ENCODE measurements at places on chromosomes 5 and 9.

- no peak for DNase-seq
Observed at GRCh38 chr9:27377147-27377807, 80.3 kb upstream of the EQTN start.

DNA sequence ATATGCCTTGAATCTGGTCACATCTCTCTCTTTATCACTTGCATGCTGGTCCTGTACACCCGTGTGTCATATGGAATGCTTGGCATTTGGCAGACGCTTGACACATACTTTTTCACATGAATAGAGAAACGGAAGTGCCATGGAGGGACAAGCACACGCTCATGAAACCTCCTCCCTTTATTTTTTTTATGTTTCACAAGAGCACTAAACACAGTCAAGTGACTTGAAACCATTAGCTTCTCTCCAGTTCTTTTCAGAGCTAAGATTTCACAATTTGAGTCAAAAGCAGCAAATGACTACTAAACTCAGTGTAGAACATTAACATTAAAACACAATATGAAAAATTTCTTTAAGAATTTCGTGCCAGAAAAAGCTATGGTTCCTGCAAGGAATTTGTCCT lies 151.1 kb downstream of the DOCK2 start:
- DNase-seq = no peak

DNA sequence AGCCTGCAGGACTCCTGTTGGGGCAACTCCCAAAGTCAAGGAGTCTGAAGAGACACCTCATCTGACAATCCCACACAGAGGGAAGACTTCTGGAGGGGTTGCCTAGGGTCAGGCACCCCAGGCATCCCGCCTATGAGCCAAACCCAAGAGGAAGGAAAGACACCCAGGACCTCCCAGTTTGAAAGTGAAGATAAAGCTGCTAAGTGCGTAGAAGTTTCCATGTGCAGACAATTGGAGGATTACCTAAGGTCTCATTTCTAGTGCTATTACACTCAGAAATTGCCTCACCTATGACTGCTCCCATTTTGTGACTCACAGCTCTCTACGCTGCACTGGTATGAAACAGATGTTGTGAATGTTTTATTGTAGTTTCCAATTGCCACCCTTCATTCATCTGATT lies 322.9 kb downstream of the SLIT3 start:
- no peak for DNase-seq

DNA sequence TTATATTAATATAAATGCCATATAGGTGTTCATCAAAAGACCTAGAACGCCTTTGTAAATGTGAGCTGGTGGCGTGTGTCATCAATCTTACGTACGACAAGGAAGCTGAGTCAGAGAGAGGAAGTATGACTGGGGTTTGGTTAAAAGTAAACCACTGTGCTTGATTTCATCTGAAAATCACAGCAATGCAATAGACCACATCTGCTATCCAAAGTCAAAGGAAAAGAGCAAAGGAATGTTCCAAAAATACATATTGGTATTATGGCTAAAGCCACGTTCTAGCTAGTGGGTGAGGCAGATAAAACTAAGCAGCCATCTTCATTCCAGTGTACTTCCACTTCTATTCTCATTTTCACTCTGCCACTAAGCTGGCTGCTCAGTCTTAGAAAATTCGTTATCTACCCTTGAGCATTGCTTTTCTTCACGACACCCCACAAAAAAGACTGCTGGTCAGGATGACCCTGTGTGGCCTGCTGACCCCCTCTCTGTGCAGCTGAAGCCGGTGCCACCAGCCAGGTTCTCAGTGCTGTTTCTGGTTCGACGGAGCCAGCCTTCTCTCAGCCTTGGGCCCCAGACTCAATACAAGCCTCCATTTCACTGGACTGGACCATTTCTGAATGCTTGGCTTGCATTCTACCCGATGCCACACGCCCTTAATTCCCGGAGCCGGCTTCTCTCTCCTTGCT lies 23.8 kb downstream of the SHC3 start:
- DNase-seq = no peak

GRCh38 chr5:153784277-153784676 lies 254.4 kb downstream of the FAM114A2 start:
- no peak for DNase-seq

- no peak for DNase-seq
Observed at GRCh38 chr9:7900541-7900940, 101.0 kb upstream of the DMAC1 start.

- DNase-seq = peak; percentile 73
Observed at GRCh38 chr5:142716963-142717362, 31.1 kb upstream of the FGF1 start.

GRCh38 chr5:97943036-97943435 lies 760.0 kb upstream of the RIOK2 start:
- no peak for DNase-seq

GRCh38 chr5:151947931-151948608 lies 23.4 kb upstream of the GLRA1 start:
- DNase-seq = no peak

DNA sequence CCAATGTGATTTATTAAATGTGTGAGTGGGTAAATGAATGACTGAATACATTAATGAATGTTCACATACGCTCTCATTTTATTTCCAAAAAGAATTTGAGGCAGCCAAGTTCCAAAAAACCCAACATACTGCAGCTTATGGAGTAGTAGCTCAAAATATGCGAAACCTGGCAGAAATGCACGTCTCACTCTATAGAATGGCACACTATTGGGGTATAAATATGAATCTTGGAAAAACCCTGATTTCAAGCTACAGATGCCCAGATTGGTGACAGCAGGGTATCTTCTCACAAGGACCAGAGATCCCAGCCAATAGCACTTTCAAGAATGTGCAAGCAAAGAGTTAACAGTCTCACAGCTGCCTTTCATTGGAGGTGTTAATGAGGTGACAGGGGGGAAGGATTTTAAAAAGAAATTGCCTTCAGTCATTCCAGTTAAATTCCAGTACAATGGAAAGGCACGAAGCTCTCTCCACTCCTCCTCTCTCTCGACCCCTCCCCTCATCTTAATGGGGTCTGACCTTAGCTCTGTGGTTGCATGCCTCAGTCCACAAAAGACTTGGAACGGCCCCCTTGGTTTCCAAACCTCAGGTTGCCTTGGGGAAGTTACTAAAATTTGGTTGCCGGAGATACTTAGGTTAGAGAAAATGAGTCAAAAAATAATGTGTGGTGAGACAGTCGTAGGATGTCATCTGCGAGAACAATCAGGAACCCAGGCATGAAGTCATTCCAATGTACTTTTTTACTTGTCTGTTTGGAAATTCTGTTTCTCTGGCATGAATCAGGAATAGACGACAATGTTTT lies 307.4 kb downstream of the NFIB start:
- no peak for DNase-seq

DNA sequence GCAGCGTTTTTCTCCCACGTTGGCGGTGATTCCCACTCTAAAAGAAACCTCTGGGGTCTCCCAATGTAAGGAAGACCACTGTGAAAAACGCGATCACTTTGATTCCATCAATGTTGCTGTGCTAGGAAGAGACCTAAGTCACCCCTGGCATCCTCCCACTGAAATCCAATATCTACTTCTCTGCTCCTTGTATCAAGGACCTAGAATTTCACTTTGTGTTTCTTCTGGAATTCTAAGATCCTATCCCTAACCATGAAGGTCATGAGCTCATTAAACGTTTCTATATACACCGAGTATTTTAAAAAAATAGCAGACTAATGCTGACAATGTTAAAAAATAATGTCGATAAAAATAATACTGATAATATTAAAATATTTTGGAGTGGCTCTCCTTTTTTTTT lies 118.8 kb upstream of the MYO10 start:
- DNase-seq = no peak

GRCh38 chr5:111931655-111932054 lies 174.7 kb upstream of the NREP start:
- no peak for DNase-seq

DNA sequence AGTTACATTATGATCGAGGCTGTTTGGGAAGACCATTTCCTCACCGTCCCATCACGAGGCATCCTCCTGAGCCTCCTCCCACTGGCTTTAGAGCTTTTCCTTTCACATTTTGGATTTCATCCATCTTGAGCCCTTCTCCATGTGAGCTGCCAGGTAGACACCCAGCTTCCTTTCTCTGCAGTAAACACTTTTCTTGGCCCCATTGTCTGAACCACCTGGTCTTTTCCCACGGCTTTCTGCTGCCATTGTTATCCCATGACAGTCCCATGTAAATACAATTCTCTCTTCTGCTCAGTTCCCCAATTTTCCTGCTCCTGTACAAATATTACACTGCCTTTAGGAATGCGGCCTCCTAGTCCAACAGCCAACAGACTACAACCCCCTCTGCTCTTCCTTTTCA lies 24.1 kb downstream of the UBE2QL1 start:
- DNase-seq = no peak

GRCh38 chr9:106218854-106219253 lies 524.5 kb downstream of the TMEM38B start:
- DNase-seq = no peak

DNA sequence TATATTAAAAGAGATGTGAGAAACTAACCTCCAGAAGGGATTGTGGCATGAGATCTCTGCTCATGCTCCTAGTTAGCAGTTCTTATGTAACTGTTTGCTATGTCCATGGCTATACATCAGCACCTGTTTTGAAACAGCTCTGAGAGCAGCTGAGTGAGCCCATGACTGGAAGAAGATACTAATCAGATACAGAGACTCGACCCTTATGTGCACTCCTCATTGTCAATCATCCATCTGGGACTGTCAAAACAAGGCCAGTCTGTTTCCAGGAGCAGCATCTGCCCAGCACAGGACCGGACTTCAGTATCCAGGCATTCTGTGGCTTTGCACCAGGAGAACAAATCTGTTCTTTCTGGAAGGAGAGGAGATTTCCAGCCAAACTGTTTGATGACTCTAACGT lies 77.7 kb downstream of the EFNA5 start:
- no peak for DNase-seq

- no peak for DNase-seq
Observed at GRCh38 chr5:7396713-7397454, 946 bp downstream of the ADCY2 start.

DNA sequence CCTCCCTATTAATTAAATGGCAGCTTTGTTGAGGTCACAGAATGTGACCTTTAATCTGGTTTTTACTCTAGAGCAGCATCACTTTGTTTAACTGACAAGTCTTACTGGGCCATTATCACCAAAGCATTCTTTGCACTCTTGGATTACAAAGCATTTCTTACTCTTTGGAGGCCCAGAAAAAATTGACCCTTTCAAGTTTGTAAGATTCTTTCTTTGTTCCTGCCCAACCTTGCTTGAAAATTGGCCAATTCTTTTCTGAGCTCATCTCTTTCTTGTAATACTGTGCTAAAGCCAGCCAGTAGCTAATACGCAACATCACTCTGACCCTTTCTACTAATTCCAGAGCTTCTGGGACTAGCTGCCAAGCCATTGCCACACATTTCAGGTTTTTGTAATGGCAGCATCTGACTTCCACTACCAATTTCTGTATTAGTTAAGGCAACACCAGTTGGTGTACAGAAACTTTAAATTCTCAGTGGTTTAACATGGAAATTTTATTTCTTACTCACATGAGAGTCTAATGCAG lies 131.6 kb downstream of the PRDM6 start:
- no peak for DNase-seq

GRCh38 chr9:92954049-92954861 lies 6.9 kb downstream of the FGD3 start:
- no peak for DNase-seq

DNA sequence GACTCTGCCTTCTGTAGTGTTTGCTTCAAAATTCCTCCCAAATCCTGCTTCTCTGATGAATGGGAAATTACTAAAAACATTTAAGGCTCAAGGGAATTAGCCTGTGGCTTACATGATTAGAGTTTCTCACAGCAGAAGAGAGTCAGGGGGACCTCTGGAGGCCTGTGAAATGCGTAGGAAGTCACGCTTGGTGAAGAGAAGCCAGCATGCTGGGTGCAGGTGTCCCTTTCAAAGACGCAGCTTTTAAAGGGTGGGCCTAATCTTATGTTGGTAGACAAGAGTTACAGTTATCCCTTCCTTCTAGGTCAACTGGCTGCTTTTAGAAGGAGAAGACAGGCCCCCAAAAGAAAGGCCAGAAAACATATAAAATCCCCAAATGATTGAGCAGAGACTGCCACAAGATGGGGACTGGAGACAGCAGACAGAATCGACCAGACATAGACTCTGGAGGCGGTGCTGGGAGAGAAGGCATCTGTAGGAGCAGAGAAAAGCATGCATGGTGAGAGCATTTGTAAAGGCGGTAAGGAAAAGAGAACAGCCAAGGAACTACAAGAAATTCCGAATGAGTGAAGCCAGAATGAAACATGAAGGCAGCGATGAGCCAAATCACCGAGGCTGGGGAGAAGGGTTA lies 42.3 kb downstream of the B4GALT1 start:
- DNase-seq = no peak

GRCh38 chr5:174617285-174617684 lies 107.1 kb upstream of the MSX2 start:
- DNase-seq = no peak

- DNase-seq = no peak
Observed at GRCh38 chr5:57036761-57037160, 84.8 kb upstream of the MIER3 start.

GRCh38 chr5:143373076-143373475 lies 30.4 kb downstream of the NR3C1 start:
- no peak for DNase-seq

GRCh38 chr9:107667231-107668070 lies 177.9 kb upstream of the KLF4 start:
- no peak for DNase-seq

DNA sequence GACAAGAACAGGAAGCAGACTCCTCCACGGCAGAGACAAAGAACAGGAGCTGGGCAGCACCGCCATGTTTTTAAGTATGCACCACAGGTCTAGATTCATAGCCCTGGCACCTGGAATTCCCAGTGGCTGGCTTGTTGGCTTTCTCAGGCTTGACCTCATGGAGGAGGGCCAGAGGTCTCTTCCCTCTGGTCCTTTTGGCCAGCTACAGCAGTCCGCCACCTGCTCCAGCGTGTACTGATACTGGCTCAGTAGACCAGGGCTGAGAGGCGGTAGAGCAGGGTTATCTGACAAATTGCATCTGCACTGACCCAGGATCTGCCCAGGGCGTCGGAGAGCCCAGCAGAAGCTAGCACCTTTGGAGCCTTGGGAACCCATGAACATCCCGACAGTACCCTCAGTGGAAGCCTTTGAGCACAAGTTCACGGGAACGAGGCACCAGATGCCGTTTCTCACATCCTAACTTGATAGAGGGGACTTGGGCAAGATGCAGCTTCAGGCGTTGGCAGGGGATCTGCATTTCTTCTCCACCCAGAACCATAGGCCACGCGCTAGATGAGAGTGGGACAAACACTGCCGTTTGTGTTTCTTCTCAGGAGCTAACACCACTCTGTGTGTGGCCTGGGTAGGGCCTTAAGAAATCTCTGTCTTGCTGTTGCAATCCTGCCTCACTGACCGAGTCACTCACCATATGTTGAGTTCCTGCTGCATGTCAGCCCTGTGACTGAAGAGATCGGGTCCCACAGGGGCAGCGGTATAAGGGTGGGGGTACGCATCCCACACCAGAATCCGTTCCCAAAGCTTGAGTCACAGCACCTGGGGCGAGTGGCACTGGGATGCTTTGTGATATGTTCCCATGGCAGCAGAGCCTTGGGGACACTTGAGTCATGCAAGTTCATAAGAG lies 90.3 kb upstream of the OTULINL start:
- no peak for DNase-seq

GRCh38 chr5:98714710-98715288 lies 58.7 kb upstream of the RGMB start:
- no peak for DNase-seq
